ENCODE measurements at places on chromosomes 12 and 14.

GRCh38 chr12:115079760-115080159, 395.8 kb upstream of the TBX3 start:
- no peak for DNase-seq

DNA sequence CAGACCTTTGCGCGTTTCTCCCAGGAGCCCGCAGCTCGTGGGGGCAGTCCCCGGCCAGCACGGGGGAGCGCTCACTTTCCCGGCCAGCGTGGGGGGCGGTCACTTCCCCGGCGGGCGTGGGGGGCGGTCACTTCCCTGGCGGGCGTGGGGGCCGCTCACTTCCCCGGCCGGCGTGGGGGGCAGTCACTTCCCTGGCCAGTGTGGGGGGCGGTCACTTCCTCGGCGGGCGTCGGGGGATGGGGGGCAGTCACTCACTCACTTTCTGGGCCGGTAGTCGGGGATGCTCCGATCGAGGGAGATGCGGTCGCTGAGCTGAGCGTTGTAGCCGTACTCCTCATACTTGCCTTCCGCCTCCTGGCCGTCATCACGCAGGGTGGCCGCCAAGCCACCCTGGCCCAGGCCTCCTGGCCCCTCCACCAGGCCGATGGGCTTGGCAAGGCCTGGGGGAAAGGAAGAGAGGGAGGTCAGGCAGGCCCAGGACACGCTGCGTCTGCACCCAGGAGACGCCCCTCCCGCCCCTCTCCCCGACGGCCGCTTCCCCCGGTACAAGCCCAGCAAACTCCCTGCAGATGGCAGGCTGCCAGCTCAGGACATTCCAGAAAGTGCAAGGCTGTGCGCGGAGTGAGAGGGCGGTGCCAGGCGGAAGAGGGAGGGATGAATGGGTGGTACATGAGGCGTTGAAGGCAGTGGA, 43.3 kb downstream of the GALNT9 start:
- no peak for DNase-seq

GRCh38 chr12:16294376-16294956, 17.0 kb upstream of the SLC15A5 start:
- no peak for DNase-seq

DNA sequence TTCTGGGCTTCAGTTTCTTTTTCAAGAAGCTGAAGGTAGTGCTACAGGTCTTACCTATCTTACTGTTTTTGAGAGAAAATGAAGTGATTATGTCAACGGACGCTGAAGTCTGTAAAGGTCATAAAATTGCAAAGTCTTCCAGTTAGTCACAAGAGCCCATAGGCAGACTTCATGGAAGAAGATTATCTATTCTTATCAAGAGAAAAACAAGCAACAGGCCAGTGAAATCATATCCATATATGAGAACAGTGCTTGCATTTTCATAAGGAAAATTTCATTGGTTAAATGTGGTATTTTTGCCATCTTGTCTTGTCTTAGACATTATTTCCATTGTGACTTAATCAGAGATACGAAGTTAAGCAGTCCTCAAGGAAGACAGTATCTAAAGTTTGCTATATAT, 412.7 kb upstream of the SEL1L start:
- no peak for DNase-seq

DNA sequence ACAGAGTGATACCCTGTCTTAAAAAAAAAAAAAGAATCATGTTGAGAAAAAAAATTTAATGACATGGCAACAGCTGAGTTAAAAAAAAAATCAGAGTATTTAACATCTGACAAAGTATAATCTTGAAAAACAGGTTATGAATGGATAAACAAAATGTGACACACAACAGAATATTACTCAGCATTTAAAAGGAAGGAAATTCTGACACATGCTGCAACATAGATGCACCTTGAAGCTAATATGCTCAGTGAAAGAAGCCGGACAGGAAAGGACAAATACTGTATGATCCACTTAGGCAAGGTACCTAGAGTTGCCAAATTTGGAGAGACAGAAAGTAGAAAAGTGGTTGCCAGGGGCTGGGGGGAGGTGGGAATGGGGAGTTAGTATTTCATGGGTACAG, 19.4 kb upstream of the EIF2B2 start:
- no peak for DNase-seq

DNA sequence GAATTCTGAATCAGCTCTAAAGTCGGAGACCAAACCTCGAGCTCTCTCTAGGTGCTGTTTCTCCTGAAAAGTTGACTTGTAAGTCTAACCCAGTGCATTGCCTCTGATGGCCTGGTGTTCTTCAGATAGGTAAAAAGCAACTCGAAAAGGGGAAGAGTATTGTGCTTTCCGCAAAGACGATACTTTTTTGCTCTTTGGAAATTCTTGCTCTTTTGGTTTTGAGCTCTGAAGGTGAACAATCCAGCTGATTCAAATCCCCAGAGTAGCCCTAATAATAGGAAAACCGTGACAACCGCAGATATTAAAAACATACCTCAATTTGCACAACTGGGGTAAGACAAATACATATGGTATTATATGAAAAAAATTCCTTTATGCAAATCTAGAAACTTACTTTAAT, 447.4 kb downstream of the RAD51B start:
- DNase-seq = no peak

DNA sequence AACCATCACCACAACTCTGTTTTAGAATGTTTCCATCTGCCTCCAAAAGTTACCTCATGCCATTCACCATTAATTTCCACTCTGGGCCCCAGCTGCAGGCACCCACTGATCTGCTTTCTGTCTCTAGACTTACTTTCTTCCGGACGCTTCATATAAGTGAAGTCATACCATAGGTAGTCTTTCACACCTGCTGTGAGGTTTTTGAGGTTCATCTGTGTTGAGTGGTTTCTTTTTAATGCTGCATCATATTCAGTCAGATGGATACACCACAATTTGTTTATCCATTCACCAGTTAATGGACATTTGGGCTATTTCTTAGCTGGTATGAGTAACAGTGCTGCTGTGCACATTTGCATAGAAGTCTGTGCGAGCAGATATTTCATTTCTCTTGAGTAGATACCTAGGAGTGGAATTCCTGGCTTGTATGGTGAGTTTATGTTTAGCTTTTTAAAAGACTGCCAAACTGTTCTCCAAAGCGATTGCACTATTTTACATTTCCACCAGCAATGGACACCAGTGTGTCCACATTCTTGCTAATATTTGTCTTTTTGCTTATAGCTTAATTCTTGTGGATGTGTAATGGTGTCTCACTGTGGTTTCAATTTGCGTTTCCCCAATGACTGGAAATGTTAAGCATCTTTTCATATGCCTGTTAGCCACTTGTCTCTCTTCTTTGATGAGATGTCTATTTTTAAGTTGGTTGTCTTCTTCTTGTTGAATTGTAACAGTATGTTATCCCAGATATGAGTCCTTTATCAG, 48.3 kb downstream of the ZFYVE21 start:
- DNase-seq = no peak

GRCh38 chr12:120498870-120499515, 3.1 kb downstream of the DYNLL1 start:
- DNase-seq = no peak

GRCh38 chr12:102031852-102032251, 29.9 kb downstream of the WASHC3 start:
- DNase-seq = no peak

GRCh38 chr12:65287426-65287825, 8.9 kb downstream of the MSRB3 start:
- DNase-seq = no peak

GRCh38 chr12:98156697-98157096, 358.7 kb upstream of the TMPO start:
- no peak for DNase-seq

- DNase-seq = no peak
These were observed 263.3 kb downstream of the TTC6 start for GRCh38 chr14:37858733-37859132.

- DNase-seq = no peak
These were observed 8.6 kb downstream of the RIMBP2 start for GRCh38 chr12:130707571-130707891.

GRCh38 chr12:128813392-128813791, 10.4 kb downstream of the SLC15A4 start:
- no peak for DNase-seq

DNA sequence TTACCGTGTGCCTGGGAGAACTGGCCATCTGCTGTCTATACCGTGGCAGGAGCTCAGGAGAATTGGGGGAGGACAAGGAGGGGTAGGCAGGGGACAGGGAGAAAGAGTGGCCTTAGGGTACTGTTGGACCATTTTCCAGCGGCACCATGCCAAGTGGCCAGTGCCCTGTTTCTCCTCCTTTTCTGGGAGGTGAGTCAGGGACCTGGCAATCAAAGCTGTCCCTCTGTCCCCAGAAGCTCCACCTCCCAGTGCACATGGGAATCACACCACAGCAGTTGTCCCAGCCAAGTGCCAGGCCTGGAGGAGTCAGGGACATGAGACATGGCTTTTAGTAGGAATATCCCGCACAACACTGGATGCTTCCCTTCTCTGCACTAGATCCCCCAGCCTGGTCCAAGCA, 118.0 kb downstream of the GCH1 start:
- DNase-seq = no peak

DNA sequence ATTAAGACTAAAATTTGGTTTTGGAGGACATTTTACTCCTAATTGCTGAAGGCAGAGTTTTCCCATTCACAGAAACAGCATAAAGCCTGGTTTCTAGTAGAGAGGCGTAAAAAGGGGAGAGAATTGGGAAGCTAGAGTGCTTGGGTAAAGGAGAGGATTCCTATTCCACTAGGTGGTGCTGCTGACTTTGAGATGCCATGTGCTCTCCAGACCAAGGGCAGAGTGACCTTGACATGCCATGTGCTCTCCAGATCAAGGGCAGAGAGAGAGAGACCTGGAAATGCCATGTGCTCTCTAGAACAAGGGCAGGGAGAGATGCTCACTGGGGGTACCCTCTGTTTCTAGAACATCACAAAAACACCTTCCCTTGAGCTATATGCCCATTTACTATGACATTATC, 176.2 kb upstream of the PDZRN4 start:
- no peak for DNase-seq

GRCh38 chr14:24233538-24233866, 773 bp downstream of the GMPR2 start:
- DNase-seq = no peak

- DNase-seq = no peak
These were observed 507 bp upstream of the CD9 start for GRCh38 chr12:6199531-6200255.
